ENCODE measurements at places on chromosomes 12 and 14.

GRCh38 chr14:75927564-75928087, 54.2 kb downstream of the TGFB3 start:
- DNase-seq: no peak

GRCh38 chr12:124410354-124411175, 115.7 kb downstream of the RFLNA start:
- DNase-seq: peak; percentile 13

DNA sequence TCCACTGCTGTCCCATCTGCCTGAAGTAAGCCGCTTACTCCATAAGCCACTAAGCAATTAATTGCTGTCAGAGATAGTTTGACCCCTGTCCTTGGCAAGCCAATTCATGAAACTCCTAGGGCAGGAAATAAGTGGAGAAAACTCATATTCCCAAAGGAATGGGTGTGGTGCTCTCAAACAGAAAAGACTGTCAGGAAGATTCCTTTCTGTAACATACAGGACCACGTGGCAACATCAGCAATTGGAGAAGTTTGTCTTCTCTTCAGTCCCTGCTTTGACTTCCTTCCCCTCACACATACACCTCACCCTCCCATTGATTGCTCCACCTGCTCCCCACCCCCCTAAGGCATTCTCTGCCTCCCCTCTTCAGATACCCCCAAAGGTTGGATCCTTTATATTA, 36.2 kb upstream of the MDM1 start:
- no peak for DNase-seq

GRCh38 chr14:59483363-59483762, 845 bp downstream of the L3HYPDH start:
- DNase-seq: peak; percentile 41

DNA sequence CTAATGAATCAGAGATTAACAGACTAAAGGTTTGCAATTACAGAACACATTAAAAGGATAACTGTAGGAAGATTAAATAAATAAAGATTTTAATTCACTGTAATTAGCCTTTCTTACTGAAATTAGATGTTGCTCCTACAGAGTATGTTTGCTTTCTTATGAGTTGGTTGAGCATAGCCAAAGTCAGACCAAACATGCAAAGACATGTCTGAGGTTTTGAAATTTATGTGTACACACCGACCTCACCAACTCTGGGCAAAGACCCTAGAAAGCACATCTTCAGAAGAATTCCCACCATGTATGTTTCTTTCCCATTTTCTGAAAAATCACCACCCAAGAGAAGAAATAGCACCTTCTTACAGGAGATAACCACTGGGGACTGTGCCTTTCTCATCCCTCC, 159.2 kb downstream of the PAX9 start:
- DNase-seq: no peak

GRCh38 chr14:90045616-90046015, 16.2 kb upstream of the KCNK13 start:
- no peak for DNase-seq

- DNase-seq: no peak
These were observed 26.9 kb downstream of the GSTZ1 start for GRCh38 chr14:77347751-77348150.

GRCh38 chr12:3752096-3752709, 706 bp downstream of the CRACR2A start:
- DNase-seq: no peak

DNA sequence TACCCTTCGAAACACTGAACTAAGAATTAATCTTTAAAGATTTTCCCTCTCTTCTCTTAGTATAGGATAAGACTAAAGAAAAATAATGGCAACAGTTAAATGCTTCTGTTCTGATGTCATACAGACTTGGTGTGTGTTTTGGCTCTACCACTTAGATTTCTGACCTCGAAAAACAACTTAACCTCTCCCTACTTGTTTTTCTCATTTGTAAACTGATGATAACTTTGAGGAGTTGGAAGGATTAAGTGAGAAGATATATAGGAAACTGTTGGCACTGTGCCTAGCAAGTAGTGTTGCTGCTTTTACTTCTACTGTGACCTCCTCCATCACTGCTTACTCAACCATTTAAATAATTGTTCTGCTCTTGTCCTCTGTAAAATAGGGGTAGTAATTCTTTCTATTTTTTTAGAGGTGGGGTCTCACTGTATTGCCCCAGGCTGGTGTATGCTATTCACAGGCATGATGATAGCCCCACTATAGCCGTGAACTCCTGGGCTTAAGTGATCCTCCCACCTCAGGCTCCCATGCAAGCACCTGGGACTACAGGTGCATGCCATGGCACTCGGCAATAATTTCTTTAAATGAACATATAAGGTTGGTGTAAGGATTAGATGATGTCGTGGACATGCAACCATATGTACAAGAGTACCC, 22.4 kb downstream of the PALS1 start:
- no peak for DNase-seq

- no peak for DNase-seq
These were observed 17.8 kb downstream of the ACSM4 start for GRCh38 chr12:7321624-7322023.

GRCh38 chr12:33614630-33615029, 175.0 kb upstream of the SYT10 start:
- no peak for DNase-seq

DNA sequence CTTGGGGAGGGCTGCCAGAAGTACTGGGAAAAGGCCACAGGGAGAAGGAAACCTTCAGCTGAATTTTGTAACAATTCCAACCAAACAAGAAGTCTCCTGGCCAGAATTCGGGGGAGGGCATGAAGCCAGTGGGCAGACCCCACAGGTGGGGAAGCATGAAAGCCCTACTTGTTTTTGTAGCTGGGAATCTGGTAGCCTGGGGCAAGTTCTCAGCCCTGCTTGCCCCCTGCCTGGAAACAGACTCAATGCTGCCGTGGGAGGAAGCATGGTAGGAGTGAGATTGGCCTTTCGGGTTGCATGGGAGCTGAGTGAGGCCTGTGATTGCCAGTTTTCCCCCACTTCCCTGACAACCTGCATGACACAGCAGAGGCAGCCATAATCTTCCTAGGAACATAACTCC, 259.2 kb upstream of the RMST start:
- no peak for DNase-seq

GRCh38 chr14:55586411-55586810, 6.4 kb downstream of the KTN1 start:
- DNase-seq: no peak

DNA sequence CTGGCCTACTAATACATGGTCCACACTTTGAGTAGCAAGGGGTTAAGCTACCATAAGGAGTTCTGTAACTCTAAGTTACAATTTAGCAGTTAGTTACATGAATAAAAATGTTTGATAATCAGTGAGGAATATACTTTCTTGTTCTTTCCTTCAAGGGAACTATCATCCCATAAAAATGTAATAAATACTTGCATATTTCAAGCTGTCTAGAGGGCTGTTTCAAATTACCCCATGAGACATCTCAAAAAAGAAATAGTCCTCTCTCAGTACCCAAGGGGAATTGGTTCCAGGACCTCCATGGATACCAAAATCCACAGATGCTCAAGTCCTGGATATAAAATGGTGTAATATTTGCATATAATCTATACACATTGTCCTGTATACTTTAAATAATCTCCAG, 48.7 kb upstream of the GNG2 start:
- no peak for DNase-seq

GRCh38 chr12:48794870-48795269, 6.0 kb upstream of the ADCY6 start:
- no peak for DNase-seq

GRCh38 chr14:72636871-72637270, 257.0 kb downstream of the DPF3 start:
- no peak for DNase-seq
